ENCODE measurements at places on chromosomes 6 and 20.
A peak's percentile ranks its signal among the peaks of the same experiment; 100 is the strongest.

DNA sequence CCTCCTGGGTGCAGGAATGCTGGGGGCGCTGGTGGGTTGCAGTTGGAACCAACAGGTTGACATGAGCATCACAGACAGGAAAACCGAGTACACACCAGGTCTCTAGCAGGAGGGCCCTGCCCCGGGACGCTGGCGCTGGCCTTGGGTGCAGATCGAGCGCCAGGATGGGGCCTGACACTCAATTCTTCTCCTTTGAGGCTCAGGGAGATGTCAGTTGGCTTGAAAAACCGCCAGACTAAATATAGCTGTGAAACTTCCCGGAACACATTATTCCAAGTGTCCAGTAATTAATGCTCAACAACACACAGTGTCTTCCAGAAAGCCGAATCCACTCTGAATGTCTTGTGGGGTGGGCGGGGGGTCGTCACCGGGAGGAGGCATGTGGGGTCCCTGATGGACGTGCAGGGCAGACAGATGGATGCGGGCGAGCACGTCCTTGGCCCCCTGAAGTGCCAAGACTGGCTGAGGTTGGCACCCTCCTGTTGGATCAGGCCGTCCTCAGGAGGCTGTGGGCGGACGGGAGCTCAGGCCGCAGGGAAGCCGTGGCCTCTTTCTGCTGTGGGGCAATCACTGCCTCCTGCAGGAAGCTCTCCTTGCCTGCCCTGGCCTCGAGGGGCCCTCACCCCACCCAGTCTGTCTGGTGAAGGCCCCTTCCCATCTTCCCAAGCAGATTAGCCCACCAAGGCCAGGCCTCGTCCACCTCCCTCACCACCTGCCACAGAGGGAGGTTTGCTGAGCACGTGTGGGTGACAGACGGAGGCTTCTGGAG is 19.4 kb upstream of the GATA5 start:
- DNase-seq, result no peak

- no peak for DNase-seq
Observed at GRCh38 chr20:36893801-36894200, 17.9 kb downstream of the TLDC2 start.

DNA sequence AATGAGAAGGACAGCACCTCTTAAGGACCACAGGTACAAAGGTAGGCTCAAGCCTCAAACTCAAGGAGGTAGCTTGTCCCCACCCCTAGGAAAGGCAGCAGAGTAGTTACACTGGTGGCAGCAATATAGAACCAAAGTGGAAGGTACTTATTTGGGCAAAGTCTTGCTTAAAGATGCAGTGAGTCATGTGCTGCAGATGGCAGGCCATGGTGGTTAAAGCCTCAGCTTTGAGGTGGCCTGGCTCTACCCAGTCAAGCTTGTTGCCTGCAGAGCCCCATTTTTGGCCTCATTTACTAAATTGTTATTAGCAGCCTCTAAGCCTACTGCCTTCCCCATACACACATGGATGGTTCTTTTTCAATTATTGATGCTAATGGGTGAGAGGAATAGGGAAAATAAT is 146.0 kb downstream of the ELOVL4 start:
- no peak for DNase-seq

- DNase-seq, result no peak
Observed at GRCh38 chr6:111057074-111057752, 30.1 kb upstream of the SLC16A10 start.

DNA sequence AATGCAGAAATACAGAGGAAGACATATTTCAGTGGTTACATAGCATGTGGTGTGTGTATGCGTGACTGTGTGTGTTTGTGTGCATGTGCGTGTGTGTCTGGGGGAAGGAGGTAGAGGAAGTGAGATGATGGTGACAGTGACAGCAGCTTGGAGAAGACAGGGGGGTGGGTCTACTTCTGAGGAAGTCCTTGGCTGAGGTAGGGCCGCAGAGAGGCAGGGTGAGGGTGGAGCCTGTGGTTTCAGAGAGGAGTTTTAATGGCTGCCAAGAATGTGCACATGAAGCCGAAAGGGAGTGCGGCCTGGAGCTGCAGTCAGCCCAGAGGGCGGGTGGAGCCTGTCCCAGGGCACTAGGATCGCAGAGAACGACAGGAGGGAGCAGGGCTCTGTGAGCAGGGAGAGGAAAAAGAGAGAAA is 22.7 kb upstream of the RNF24 start:
- DNase-seq, result no peak

GRCh38 chr6:25630508-25631278 is 21.3 kb upstream of the SCGN start:
- DNase-seq, result no peak

GRCh38 chr6:2940010-2940850 is 31.1 kb downstream of the SERPINB6 start:
- DNase-seq, result no peak

GRCh38 chr6:26342106-26343004 is 22.6 kb upstream of the BTN3A2 start:
- no peak for DNase-seq

- DNase-seq, result no peak
Observed at GRCh38 chr20:38023181-38024001, 9.9 kb downstream of the TTI1 start.

GRCh38 chr6:167793421-167793820 is 33.3 kb upstream of the AFDN start:
- DNase-seq, result no peak

- DNase-seq, result no peak
Observed at GRCh38 chr6:252775-253535, 39.3 kb upstream of the DUSP22 start.

- DNase-seq, result no peak
Observed at GRCh38 chr20:47257771-47258170, 98.7 kb downstream of the ZMYND8 start.

GRCh38 chr6:98946266-98946878 is 1.4 kb downstream of the FBXL4 start:
- no peak for DNase-seq

GRCh38 chr20:48606172-48606840 is 221.5 kb downstream of the PREX1 start:
- no peak for DNase-seq

DNA sequence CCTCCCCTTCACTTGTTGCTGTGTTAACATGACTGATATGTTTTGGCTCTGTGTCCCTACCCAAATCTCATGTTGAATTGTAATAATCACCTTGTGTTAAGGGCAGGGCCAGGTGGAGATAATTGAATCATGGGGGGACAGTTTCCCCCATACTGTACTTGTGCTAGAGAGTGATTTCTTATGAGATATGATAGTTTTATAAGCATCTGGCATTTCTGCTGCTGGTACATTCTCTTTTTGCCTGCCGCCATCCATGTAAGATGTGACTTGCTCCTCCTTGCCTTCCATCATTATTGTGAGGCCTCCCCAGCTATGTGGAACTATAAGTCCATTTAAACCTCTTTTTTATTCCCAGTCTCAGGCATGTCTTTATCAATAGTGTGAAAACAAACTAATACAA is 185.0 kb downstream of the TBX18 start:
- DNase-seq, result no peak

DNA sequence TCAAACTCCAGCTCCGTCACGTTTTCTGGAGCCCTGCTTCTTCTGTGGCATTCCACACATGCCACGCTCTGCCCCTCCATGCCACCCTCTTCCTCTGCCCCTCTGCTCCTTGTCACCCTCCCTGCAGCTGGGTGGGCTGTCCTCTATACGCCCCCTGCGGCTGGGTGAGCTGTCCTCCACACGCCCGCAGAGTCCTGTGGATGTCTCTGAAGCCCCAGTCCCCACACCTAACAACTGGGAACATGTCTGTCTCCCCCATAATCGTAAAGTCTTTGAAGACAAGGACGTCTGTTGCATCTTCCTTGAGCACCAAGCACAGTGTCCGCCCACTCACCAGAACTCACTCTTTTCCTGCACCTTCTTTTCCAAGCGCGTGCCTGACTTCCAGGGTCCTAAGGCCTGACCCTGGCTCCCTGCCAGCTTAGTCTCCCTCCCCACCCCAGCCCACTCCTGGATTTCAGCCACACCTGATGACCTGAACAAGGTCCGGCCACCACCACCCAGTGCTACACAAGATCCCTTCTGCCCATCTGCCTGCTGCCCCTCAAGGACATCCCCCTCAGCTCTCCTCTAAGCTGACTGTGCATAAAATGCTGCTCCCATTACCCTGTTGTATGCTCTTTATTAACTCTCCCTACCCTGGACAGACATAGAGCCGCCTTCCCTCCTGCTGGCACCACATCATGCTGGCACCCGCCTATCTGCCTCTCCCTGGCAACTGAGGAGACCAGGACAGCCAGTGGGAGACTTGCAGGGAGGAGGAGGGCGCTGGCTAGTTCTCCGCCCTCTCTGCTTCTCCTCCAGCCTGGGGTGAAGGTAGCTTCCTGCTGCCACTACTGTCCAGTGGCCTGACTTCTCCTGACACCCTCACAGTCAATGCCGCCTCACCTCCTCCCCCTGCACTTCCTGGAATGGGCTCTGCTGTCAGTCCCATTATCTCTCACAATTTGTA is 10.7 kb upstream of the PRR18 start:
- DNase-seq, result no peak

- peak; percentile 12 for DNase-seq
Observed at GRCh38 chr6:113291751-113292445, 565.2 kb upstream of the MARCKS start.

- DNase-seq, result peak; percentile 47
Observed at GRCh38 chr6:33927616-33928015, 123.8 kb upstream of the MLN start.

- no peak for DNase-seq
Observed at GRCh38 chr20:50233325-50234212, 42.9 kb downstream of the CEBPB start.

- DNase-seq, result no peak
Observed at GRCh38 chr20:2394411-2395055, 13.8 kb downstream of the TGM6 start.

- no peak for DNase-seq
Observed at GRCh38 chr6:70060680-70061079, 194.3 kb downstream of the COL19A1 start.

DNA sequence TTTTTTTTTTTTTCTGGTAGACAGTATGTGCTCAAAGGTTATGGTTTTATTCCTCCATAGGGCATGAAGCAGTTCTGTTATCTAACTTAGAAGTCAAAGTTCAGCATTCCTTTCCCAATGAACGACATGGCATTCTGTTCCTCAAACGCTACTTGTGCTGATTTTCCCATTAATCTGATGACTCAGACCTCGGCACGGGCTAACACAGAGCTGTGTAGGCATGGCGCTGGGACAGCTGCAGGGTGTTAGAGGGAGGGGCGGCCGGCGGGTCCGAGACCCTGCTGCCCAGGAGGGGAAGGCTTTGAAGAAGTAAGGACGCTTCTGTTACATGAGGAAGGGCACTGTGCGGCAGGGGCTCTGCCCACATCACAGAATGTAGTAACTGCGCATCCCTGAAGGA is 93.6 kb upstream of the AGPAT4 start:
- no peak for DNase-seq

- peak; percentile 2 for DNase-seq
Observed at GRCh38 chr6:162706232-162706631, 21.3 kb downstream of the PRKN start.

DNA sequence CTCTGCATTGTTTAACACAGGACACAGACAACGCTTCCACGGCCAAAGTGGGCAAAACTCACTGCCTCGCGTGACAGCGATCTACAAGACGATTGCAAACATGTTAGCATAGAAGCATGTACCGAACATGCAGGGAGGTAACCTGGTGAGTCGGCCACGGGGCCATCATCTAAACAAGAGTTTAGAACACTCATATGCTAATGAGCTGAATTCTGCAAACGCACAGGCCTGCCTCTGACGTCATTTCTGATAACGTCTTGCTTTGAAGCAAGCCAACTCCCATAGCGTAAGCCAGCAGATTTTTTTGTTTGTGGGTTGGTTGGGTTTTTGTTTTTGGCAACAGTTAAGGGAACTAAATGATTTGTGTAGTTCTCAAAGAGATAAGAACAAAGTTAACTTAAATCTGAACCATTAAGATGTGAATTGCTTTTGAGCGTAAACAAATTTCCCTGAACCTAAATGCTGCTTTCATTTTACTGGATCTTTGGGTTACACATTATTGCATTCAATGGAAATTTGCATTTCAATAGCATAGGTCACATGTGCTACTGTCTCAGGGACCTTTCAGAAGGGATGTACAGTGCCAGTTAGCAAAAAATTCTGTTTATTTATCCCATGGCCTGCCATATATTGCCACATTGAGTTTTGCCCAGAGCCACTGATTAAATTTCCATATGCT is 184.5 kb upstream of the PDE10A start:
- no peak for DNase-seq

DNA sequence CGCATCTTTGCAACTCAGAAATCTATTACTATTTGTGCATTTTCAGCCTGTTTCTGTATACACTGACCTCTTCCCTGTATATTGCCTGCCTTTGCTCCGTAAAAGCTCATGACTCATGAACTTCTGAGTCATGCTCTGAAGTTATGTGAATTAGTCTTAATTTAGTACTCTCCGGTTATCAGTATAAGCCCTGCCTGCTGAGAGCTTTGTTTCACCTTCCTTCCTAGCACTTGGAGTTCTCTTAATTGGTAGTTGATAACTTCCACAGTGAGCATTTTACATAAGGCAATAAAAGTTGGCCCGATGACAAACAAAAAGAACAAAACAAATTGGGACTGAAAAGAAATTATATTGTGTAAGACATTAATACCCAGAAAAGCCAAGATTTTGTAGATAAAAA is 231.4 kb downstream of the GJA1 start:
- no peak for DNase-seq

DNA sequence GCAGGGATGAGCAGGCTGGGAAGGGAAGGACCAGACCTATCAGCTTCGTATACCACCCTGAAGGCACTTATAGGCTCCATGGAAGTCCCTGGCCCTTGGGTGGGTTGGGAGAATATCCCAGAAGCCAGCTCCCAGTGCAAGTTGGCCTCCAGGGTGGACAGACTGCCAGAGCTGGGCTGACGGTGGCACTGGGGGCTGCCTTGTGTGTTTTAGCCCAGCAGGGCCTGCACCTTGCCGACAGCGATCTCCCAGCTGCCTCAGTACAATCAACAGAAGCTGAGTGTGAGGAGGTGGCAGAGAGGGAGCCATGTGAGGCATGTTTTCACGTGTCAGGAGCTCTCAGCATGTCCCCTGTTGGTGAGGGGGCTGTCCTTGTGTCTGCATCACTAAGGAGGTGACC is 159.5 kb downstream of the VEGFA start:
- no peak for DNase-seq

- no peak for DNase-seq
Observed at GRCh38 chr20:53489528-53489927, 104.1 kb downstream of the ZNF217 start.

- no peak for DNase-seq
Observed at GRCh38 chr6:42988486-42989020, 4.2 kb downstream of the PPP2R5D start.

- DNase-seq, result no peak
Observed at GRCh38 chr6:167492100-167492449, 167.2 kb downstream of the TTLL2 start.

DNA sequence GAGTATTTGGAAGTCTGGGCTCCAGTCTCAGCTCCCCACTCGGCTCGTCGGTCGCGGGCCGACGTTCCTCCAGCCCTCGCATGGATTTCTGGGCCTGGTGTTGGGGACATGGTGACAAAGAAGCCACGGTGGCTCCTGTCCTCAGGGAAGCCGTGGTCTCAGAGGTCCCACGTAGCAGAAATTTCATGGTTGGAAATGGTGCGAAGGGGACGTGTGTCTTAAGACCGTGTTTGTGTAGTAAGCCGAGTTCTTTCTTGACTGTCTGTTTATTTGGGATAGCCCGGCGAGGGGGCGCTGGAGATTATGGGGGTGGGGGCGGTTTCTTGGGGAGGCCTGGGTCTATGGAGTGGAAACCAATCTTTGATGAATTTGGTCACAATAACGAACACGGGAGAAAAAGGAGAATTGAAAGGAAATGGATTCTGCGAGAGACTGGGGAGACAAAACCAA is 23.5 kb upstream of the MAP3K7 start:
- peak; percentile 10 for DNase-seq
